ENCODE measurements at places on chromosomes 7 and 10. TPM values are rescaled to one million over a fixed set of nuclear protein-coding genes. Genes with fewer than 3 reads are reported as not detected.

Gene ELN
- total RNA-seq: 56.1 TPM

Gene GALNT17
- total RNA-seq: under 0.01 TPM

Gene TAS2R4
- 0.09 TPM for total RNA-seq

Gene MMP21
- not detected for total RNA-seq

Gene TNS3
- total RNA-seq: 59.6 TPM

Gene FKBP6
- not detected for total RNA-seq

Gene ATXN7L1
- total RNA-seq: 2.8 TPM

Gene PLAU
- total RNA-seq: 52.7 TPM

All from pericardium fibroblast (primary cell).